NCI-H82 (cell line): ENCODE measurements at places on chromosomes 4 and X.
A peak's percentile ranks its signal among the peaks of the same experiment; 100 is the strongest.

DNA sequence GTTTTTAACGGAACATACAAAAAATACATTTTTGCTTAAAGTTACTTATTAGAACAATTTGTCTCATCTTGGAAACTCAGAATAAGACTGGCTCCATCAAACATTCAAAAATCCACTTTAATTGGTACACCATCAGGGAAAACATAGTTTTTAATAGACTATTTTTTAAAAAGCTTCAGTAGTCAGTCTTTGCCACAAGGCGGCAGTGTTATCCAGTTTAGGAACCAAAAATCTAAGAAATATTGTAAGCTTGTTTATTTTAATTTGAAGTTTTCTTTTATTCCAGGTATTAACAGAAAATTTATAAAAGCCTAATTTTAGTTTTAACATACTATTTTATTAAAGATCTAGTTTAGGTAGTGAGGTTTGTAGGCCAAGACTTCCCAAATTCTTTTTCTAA lies 107.7 kb downstream of the APOOL start:
- DNase-seq: peak; percentile 27

DNA sequence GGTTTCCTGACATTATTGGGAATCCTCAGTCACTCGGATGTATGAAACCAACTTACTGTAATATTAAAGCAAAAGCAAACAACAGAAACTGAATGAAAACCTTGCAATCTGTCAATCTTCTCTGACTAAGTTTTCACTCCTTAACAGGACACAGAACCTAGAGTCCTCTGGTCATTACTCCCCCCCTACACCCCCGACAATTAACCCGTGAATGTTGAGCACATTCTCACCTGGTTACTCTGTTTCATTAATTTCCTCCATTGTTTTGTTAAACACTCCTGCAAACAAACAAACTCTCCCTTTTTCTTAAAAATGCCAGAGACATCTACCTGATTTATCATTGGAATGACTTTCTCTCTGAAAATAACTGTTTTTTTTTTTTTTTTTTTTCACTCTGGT lies 469.0 kb upstream of the PRKX start:
- no peak for DNase-seq

GRCh38 chrX:39862963-39863362 lies 234.8 kb downstream of the BCOR start:
- DNase-seq: no peak

DNA sequence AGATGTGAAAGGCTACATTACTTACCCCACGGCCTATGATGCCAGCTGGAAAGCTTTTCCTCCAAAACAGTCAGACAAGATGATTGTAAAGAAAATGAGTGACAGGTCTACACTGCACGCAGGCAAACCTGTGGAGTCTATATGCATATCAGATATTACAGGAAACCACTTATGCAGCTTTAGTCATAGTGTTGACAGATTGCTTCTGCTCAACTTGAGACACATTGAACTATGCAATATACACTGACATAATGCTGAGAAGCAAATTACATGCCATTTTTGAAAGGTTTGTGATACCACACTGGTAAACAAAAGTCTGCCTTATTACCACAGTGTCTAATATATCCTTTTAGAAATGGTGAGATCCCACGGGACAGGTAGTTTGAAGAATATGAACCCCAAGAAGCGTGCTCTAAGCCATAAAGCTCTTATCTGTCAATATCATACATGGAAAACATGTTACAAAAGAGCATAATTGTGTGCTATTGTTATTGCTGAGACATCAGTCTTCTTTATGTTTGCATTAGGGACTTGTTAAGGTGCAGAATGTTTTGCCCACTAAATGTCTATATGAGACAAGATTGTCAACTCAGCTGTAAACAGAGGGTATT lies 1835.8 kb upstream of the TENM3 start:
- no peak for DNase-seq

DNA sequence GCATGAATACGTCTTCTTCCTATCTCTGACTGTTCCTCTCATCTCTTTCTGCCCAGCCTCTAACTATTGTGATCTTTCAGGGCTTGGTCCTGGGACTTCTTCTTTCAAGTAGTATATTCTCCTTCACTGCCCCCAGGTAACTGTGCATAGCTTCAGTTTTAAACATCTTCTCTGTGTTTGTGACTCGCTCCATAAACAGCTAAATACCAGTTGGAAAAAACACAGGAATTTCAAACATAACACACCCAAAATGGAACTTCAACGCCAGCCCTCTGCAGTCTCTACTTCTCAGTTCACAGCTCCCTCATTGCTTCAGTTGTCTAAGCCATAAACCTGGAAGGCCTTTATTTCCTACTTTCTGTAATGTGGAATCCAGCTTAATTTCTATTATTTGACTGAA lies 16.6 kb downstream of the TRIML2 start:
- no peak for DNase-seq
